ENCODE measurements at places on chromosomes 11 and 22.

DNA sequence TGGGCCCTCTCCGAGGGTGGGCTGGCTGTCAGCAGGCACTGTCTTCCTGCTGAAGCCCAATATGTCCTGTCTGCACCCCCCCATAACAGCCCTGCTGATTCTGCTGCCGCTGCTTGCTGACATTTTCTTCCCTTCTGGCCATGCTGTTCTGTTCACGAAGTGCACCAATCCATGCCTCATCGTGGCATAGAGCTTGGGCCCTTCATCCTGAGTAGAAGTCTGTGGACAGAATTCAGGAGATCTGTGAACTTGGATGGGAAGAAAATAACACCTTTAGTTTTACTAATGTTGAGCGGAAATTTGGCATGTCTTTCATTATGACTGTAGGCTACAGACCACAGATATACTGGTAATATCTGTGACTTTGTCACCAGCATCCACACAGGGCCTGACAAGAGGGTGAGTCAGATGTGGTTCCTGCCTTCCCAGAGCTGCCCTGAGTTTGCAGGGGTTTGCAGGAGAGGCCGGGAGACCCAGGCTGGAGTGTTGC is 14.1 kb upstream of the KIAA0930 start:
- DNase-seq = no peak

GRCh38 chr11:12693479-12694182 is 19.4 kb downstream of the TEAD1 start:
- DNase-seq = peak; percentile 28

DNA sequence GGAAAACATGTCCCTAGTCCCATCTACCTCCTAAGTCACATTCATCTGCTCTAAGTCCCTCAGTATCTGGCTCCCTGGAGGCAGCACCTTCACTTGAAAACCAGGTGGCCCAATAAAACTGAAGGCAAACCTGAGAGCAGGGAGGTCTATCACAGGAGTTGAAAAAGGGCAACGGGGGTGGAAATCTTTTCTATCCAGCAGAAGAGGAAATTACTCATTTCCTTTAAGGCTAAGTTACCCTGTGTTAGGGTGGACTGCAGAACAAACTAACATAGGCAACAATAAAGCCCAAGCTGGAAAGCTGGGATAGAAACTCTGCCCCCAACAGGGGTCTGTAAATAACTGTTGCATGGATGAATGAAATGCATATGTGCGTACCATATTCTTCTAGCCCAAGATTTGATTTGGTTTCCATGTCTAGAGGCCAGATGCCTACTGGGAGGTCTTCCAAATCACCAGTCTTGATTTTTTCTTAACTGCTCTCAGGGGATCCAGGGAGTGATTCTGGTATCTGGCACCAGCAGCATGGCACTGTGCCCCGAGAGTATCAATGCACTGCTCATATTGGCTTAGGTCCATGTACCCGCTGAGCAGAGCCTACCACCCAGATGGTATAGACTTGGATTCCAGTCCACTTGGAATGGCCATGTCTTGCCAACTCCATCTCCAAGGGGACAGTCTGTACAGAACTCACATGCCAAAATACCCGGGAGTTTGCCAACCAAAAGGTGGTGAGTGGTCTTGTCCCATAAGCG is 350.0 kb upstream of the NCAM1 start:
- DNase-seq = no peak

DNA sequence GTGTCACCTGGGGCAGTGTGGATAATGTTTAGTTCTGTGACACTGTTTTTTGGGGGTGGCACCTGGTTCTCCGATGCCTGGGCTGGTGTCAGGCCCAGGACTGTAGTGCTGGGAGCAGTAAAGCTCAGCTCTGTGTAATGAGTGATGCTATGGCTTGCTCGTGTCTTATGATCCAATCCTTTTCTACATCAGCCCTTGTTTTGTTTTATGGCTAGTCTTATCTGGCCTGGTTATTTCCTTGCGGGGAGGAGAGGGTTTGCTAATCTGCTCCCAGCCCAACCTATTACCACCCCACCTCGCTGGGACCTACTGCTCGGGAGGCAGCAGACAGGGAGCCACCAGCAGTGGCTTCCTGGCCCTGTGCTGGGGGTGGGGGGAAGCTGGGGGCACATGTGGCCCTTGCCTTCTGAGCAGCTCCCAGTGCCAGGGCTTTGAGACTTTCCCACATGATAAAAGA is 35.0 kb upstream of the TPBGL start:
- no peak for DNase-seq

DNA sequence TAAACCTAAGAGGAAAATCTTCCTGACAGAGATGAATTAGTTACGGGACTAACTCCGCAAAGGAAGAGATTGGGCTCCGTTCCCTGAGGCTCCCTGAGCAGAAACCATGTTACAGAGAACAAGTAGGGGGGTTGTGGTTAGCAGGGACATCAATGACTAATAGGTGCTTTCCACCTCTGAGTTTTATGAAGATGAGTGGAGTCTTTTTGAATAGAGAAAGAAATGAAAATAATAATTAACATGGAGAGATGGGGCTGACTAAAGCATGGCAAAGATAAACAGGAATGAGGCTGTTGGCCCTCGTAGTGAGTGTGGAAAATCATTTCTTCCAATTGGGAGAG is 47.5 kb upstream of the PICALM start:
- DNase-seq = no peak

DNA sequence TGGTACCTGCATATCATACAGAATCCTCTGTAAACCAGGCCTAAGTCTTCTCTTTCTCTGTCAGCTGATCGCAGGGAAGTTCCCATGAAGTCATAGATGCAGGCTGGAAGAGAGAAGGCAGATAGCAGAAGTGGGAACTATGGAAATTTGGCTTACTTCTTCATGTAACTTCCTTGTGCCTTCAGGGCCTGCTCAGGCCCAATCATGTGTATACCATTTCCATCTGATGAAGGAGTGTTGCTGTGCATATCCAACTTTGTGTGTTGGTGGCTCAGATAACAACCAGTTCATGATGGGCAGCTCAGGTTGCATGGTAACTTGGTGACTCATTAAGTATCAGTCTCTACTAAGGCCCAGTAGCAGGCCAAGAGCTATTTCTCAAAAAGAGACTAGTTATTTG is 53.1 kb upstream of the CEP295 start:
- no peak for DNase-seq

DNA sequence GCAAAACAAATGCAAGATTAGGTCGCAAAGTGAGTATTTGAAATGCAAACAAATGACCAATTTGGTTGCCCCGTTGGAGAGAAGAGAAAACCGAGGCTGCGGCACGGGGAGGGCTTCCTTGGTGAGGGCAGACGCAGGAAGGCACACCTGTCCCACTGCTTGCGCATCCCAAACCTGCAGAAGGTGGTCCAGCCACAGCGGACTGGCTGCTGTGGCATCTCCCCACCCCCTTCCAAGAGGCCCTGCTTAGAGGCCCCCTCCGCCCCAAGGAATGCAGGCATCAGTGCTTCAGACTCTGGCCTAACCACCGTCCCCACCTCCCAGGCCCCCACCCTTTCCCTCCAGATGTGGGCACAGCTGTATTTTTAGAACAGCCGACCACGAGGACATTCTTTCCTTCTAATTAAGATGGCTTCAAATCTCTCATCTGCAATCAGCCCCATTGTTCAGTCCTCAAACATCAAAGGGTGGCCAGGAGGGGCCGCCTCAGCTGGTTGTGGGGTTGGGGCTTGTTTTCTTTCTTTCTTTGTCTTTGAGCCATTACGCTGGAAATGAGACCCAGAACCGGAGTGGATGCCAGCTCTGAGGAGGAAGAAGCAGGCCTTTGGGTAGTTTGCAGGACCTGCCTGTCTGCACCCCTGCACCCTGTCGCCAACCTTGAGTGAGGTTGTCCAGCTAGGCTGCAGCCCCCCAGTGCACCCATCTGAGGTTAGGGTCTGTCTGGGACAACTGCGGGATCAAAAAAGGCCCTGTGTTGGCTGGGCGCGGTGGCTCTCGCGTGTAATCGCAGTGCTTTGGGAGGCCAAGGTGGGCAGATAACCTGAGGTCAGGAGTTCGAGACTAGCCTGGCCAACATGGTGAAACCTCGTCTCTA is 9.4 kb upstream of the DERL3 start:
- DNase-seq = no peak
